ENCODE measurements at places on chromosomes 5 and 9.

DNA sequence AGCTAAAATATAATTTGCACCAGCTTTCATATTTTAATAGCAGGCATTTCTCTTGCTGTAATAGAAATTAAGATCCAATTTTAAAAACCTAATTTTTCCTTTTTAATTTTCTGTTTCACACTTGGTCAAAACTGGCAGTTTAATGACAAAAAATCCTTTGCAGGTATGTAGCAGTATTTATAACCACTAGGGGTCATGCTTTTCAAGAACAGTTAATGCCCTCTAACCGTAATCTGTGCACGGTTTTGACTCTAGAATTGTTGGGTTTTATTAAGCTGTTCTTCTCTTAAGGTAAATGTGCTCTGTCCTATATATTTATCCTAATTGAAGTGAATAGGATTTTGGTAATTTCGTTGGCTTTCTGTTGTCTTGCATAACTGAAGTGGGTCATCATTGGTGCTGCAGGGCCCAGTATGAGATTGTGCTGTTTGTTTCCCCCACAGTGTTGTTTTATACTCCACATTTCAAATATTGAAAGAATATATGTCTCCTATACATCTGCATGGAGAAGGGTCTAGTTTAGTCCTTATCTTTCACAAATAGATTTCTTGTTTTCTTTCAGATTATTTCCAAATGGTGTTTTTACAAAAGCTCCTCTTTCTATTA, 107.4 kb downstream of the SCAMP1 start:
- H3K27me3 ChIP-seq: no peaks in the 10 kb centered on the region
- no peaks in the 10 kb centered on the region for H3K4me1 ChIP-seq
- peak; percentile 80 for DNase-seq
- no peak overlapping the region for H3K27ac ChIP-seq

DNA sequence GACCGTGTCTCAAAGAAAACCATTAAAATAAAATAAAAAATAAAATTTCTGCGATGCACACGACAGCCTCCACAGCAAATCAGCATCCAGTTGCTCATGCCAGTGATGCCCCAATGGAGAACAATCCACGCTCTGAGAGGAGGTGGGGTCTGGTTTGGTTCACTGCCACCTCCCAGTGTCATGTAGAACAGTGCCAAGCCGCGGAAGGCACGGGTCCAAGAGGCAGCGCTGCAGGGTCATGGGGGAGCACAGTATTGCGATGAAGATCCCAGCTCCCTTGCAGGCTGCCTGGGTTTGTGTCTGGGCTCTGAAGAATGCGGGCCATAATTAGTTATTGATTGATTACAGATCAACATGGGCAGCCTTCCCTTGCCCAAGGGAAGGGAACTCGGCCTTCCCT, 6.1 kb upstream of the CACFD1 start:
- no peak overlapping the region for H3K27ac ChIP-seq
- no peaks in the 10 kb centered on the region for H3K36me3 ChIP-seq
- no peak overlapping the region for H3K4me3 ChIP-seq
- H3K27me3 ChIP-seq: no peaks in the 10 kb centered on the region
- H3K4me1 ChIP-seq: no peaks in the 10 kb centered on the region

DNA sequence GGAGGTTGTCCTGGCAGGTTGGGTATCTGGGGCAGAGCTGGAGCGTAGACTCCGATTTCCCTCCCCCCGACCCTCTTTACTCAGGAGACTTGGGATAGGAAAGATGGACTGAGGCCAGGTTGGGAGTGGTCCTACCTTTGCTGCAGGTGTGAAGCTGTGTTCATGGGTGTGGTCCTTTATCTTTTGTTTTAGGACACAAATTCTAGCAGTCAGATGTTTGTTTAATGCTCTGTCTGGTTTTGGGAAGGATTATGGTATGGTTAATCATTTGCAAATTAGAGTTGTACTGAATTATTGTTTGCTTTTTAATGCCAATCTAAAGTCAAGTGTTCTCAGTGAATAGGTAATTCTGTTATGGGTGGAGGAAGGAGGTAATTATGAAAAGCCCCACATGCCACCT, 14.1 kb upstream of the FAM120AOS start:
- H3K4me1 ChIP-seq: peaks cover 27% of the 10 kb centered on the region
- no peak for DNase-seq
- H3K36me3 ChIP-seq: no peaks in the 10 kb centered on the region
- no peak overlapping the region for H3K27ac ChIP-seq
- H3K27me3 ChIP-seq: no peaks in the 10 kb centered on the region

DNA sequence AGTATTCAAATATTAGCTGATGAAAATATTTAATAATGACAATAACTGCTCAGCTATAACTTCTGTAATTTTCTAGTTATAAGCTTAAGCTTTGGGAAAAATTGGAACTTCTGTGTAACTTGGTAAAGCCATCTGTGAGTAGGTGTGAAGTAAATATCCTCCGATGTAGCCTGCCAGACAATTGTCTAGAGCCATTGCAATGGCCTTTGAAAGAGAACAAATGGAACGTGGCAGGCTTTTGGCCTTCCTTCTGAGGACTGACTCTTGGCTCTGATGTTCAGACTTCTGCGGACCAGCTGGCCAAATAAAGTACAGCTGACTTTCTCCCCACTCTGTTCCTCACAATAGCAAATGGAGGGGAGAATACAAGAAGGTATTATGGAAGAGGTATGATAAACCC, 203.4 kb upstream of the NMUR2 start:
- no peak overlapping the region for H3K4me3 ChIP-seq
- DNase-seq: no peak
- H3K27me3 ChIP-seq: no peaks in the 10 kb centered on the region
- no peaks in the 10 kb centered on the region for H3K36me3 ChIP-seq
- no peaks in the 10 kb centered on the region for H3K4me1 ChIP-seq

DNA sequence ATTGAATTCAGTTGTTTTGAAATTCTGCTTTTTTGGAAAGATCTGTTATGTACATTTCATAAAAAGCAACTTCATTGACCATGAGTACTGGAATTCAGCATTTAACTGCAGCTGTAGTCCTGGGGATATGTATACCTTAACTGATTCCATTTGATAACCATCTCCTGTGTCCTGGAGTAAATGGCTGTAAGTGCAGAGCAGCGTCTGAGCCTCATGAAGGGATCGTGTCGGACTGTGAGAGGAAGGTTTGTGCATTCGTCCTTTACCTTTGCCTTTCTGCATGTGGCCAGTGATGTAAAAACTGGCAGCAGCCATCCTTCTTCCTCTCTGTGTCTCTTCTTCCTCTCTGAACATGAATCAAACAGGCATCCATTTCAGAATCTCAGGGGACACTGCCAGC, 287.2 kb downstream of the FANCC start:
- peaks cover 49% of the 10 kb centered on the region for H3K4me1 ChIP-seq
- peaks cover 42% of the 10 kb centered on the region for H3K36me3 ChIP-seq
- no peaks in the 10 kb centered on the region for H3K27me3 ChIP-seq
- no peak for DNase-seq
- no peak overlapping the region for H3K4me3 ChIP-seq
- H3K27ac ChIP-seq: peak overlapping the region; percentile 98

All from GM23248 (cell line).